CD4-positive, CD25-positive, alpha-beta regulatory T cell (primary cell): ENCODE measurements at places on chromosomes 7 and 10. TPM values are rescaled to one million over a fixed set of nuclear protein-coding genes. Genes with fewer than 3 reads are reported as not detected.
A peak's percentile ranks its signal among the peaks of the same experiment; 100 is the strongest.

- DNase-seq = no peak
Measured at GRCh38 chr7:9200626-9201025, 767.2 kb downstream of the NXPH1 start.

GRCh38 chr7:41053820-41054219 lies 649.1 kb downstream of the INHBA start:
- no peak for DNase-seq

The CYP2C19 gene
- total RNA-seq = not detected

The SLC18A3 gene
- total RNA-seq = not detected

GRCh38 chr7:42858570-42858969 lies 53.3 kb downstream of the C7orf25 start:
- DNase-seq = no peak

DNA sequence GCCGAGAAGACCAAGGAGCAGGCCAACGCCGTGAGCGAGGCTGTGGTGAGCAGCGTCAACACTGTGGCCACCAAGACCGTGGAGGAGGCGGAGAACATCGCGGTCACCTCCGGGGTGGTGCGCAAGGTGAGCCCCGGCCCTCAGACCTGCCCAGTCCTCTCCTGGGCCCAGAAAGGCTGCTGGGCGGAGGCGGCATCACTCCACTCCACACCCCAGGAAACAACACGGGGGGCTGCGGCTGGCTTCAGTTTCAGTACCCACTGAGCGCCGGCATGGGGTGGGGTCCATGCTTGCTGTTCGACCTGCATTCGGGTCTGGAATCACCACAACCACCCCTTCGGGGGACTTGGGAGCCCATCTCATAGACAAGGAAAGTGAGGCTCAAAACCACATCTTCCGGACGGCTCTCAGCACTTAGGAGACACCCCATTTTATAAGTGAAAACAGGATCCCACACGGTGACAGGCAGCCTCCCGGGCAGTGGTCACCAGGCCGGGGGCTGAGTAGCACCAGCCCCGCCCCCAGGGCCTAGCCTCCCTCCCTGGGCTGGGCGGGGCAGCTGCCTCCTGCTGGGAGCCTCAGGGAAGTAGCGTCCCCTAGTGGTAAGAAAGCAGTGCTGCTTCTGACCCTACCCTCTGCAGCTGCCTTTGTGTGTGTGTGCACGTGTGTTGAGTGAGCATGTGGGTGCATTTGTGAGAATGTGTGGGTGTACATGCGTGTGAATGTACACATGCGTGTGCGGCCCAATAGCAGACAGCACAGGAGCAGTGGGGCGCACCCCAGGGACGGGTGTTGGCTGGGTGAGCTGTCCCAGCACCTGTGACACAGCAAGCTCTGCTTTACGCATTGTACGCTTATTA lies 1.8 kb downstream of the SNCG start:
- peak; percentile 77 for DNase-seq

DNA sequence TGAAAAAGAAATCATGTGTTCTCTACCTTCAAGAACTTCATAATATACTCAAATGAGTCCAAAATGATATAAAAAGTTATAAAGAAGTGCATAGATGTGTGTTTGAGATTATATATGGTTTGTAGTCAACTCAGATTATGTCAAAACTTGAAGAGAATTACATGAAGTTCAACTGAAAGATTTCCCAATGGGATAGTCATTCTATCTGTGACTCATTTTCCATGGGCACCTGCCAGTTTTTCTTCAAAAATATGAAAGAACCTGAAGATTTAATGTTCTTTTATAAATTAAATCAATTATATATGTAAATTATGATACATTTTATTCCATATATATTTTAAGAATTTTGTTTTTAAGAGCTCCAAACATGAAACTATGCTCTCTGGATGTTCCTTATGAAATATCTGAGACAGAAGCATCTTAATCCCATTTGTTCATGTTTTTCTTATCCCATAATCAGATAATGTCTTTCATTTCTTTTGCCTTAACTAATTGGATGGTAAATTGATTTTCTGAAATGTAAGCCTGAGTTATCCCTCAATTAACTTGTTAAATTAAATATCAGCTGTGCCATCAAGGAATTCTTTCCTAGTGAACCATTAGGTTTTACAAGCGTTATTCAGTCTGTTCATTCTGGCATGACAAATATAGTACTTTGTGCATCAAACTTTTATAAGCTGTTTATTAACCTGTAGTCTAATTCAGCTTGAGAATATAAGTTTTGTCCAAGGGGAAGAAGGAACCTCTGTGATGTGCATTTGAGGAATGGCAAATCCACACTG lies 387.1 kb downstream of the IPMK start:
- no peak for DNase-seq

DNA sequence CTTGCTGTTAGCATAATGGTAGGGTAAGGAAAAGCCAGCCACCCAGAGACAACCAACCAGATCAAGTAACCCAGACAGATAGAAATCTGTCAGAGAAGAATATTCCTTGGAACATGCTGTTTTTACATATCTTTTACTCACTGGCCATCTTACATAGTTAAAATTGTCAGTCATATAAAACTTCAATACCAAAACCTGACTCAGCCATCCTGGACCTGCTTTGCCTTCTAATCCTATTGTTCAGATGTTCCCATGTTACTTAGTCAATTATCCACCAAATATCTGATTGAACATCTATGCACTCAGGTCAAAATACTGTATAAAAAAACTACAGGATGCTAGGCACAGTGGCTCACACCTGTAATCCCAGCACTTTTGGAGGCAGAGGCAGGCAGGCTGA lies 466.5 kb upstream of the NRP1 start:
- DNase-seq = no peak

DNA sequence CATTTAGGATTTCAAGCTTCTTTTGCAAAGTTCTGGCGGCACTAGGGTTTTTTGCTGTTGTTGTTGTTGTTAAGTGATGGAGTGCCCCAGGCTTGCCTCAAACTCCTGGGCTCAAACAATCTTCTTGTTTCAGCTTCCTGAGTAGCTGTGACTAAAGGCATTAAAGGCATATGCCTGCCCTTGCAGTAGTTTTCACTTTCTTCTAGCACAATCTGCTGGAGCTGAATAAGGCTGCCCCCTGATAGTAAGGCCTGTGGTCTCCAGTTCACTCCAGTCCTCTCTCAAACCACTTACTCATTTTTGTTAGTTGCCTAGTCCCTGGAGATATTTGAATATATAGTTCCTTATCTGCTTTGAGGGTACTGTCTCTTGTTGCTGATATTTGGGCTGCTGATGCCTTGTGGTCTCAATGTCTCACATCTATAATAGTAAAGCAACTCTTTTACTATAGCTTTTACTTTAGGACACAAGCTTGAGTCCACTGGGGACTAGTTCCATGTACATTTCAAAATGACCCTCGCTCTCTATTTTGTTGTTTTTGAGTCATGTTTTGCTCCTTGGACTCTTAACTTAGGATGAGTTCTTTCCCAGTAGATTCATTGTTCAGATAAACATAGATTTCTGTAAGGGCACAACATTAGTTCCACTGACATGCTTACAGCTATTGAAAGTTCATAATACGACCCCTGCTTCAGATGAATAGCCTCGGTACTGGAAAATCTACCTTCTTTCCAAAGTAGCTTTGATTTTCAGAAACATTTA lies 25.5 kb downstream of the PHF14 start:
- no peak for DNase-seq

GRCh38 chr7:134547397-134548054 lies 1.4 kb upstream of the AKR1B15 start:
- peak; percentile 51 for DNase-seq

GRCh38 chr10:51066231-51066630 lies 8.1 kb upstream of the PRKG1 start:
- no peak for DNase-seq

- no peak for DNase-seq
Measured at GRCh38 chr10:486206-486605, 203.3 kb downstream of the DIP2C start.

DNA sequence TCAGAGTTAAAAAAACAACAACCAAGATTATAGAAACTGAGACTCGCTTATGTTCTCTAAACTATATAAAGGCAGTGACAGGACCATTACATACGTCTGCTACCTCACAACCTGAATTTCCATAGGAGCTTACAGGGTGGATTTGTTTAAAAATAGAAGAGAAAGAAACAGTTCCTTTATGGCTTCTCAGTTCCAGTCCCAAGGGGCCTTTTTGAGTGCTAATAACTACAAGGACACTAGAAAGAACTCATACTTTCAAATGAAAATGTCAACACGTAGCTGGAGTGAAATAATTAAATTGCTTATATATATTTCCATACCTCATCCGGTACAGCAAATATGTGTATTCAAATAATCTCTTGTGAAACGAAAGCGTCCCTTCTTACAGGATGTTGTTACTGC lies 19.7 kb downstream of the TSPAN12 start:
- DNase-seq = no peak

DNA sequence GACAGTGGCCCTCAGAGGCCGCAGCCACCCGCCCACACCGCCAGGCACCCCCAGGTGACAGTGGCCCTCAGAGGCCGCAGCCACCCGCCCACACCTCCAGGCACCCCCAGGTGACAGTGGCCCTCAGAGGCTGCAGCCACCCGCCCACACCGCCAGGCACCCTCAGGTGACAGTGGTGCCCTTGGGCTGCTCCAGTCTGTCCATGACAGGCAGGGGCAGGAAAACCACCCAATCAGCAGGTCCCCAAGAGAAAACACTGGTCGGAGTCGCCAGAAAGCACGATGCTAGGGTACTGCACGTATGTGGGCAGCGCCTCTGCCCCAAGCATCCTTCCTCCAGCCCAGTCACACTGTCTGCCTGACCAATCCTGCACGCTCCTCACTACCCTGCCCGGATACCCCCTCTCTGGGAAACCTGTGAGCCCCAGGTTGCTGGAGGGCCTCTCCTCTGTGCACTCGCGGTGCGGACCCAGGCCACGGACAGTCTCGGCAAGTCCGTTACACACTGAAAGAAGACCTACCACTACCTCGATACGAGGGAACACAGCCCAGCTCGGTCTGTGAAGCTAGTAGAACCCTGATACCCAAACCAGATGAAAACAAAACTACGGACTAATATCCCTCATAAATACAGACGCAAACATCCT lies 11.7 kb upstream of the GPR146 start:
- DNase-seq = no peak

- DNase-seq = peak; percentile 62
Measured at GRCh38 chr10:119502209-119502608, 40.3 kb downstream of the RGS10 start.

DNA sequence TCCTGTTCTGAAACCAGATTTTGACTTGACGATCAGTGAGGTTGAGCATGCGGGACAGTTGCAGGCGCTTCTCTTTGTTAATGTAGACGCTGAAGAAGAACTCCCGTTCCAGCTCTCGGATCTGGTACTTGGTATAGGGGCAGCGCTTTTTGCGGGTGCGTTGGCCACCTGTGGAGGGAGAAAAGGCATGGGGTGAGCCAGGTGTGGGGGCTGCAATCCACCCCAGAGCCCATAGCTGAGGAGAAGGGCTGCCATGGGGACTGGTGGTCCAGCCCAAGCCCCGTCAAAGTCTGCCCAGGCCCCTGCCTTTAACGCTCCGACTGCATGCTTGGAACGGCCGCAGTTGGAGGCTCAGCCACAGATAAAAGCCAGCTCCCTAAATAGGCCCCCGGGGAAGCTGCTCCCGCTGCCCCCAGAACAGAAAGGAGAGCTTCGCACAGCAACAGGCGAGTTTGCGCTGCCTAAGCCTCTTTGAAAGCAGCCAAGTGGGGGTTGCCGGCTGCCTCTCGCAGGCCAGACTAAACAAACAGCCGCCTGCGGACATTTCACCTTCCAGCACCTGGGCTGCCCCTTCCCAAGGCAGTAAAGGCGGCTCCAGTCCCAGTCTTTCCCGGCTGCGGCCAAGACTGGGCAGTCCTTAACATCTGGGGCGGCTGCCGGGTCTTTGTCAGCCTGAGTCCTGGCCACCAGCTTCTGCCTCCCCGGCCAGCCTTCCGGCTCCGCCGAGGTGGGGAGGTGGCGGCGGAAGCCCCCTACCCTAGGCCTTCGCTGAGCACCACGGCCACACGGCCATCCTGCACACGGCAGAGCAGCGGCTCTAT lies 2.0 kb downstream of the HOXA11 start:
- DNase-seq = no peak

The SOSTDC1 gene
- total RNA-seq = not detected

The ITGA8 gene
- total RNA-seq = not detected

- no peak for DNase-seq
Measured at GRCh38 chr10:103849880-103850571, 5.3 kb downstream of the SH3PXD2A start.

- no peak for DNase-seq
Measured at GRCh38 chr7:151858456-151858855, 18.5 kb downstream of the PRKAG2 start.

- no peak for DNase-seq
Measured at GRCh38 chr10:118730756-118731456, 23.9 kb downstream of the CACUL1 start.

The HACD1 gene
- total RNA-seq = 22.0 TPM

DNA sequence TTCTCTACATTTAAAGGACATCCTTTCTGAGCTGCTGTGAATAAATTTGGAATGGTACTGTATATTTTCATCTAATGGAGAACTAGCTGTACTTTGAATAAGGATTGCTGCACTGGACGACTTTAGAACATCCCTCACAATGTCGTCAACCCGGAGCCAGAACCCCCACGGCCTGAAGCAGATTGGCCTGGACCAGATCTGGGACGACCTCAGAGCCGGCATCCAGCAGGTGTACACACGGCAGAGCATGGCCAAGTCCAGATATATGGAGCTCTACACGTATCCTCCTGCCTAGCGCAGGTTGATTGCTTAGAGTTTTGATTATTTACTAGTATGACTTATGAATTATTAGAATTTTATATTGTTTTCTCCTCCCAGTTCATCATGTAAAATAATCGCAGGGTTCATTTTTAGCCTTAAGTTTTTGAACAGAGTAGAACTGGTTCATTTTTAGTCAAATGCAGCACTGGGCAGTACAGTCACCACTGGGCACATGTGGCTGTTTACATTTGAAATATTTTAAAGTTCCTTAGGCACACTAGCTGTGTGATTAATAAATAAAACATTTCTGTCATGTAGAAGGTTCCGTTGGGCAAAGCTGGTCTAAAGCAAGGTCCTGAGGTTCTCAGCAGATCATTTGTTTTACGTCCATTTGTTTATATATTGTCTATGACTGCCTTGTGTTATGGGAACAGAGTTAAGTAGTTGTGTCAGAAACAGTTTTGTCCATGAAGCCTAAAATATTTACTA lies 31.5 kb downstream of the CUL1 start:
- DNase-seq = no peak

The TAS2R3 gene
- 0.59 TPM for total RNA-seq

GRCh38 chr7:18408868-18409267 lies 86.7 kb upstream of the HDAC9 start:
- no peak for DNase-seq

DNA sequence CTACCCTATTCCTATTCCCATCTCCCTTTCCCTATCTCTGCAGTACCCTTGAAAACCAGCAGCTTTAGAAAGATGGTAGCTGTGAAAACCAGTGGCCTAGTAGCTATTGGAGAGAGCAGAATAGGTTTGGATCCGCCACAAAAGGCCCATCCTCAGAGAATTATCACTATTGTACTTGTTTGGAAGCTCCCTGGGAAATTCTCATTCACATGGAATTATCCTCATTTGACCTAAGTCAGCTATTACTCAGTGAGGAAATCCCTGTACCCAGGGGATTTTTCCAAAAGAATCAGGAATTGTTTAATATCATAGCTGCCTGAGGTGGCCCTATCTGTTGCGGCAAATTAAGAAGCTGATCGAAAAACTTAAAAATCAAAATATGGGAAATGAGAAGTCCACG lies 51.6 kb downstream of the DGKI start:
- DNase-seq = no peak

GRCh38 chr7:44150466-44150832 lies 9.3 kb upstream of the MYL7 start:
- no peak for DNase-seq

The MINDY4 gene
- total RNA-seq = 0.49 TPM

The CLCN1 gene
- not detected for total RNA-seq
